Smooth muscle cell of trachea (primary cell): ENCODE measurements at places on chromosomes 6 and 20. TPM values are rescaled to one million over a fixed set of nuclear protein-coding genes. Genes with fewer than 3 reads are reported as not detected.

The TNF gene
- total RNA-seq, result not detected in 2 replicates

The PRDM1 gene
- 2.8 and 5.2 TPM in 2 replicates for total RNA-seq

The NR2E1 gene
- total RNA-seq, result not detected in 2 replicates

The LY6G6D gene
- not detected in 2 replicates for total RNA-seq

The GJA10 gene
- total RNA-seq, result not detected in 2 replicates

The SAMD5 gene
- total RNA-seq, result 0.99 and 2.6 TPM in 2 replicates

The OR2H2 gene
- not detected in 2 replicates for total RNA-seq

The OR12D3 gene
- not detected in 2 replicates for total RNA-seq

The ERVFRD-1 gene
- total RNA-seq, result not detected in 2 replicates

The RTF2 gene
- total RNA-seq, result 109 and 119 TPM in 2 replicates

The ELMO2 gene
- 41.3 and 46.8 TPM in 2 replicates for total RNA-seq

The MTRF1L gene
- 13.7 and 24.1 TPM in 2 replicates for total RNA-seq

The FAM209B gene
- total RNA-seq, result not detected in 2 replicates

The SCRT2 gene
- total RNA-seq, result not detected in 2 replicates

The SAMD10 gene
- 0.58 and 0.99 TPM in 2 replicates for total RNA-seq

The ZCCHC3 gene
- total RNA-seq, result 10.3 and 13.2 TPM in 2 replicates

The FILIP1 gene
- total RNA-seq, result 0.29 and 0.83 TPM in 2 replicates

The PPIL6 gene
- total RNA-seq, result 2.2 and 3.8 TPM in 2 replicates

The C20orf141 gene
- 0.50 TPM in 1 of 2 replicates, not detected in the other for total RNA-seq

The CAP2 gene
- 3.5 and 3.6 TPM in 2 replicates for total RNA-seq

The OPRM1 gene
- under 0.01 TPM in 1 of 2 replicates, not detected in the other for total RNA-seq

The IPCEF1 gene
- total RNA-seq, result under 0.01 and 0.58 TPM in 2 replicates

The ETV7 gene
- 0.29 and 0.99 TPM in 2 replicates for total RNA-seq

The ANGPT4 gene
- total RNA-seq, result not detected in 2 replicates

The RAET1G gene
- total RNA-seq, result 5.7 and 5.8 TPM in 2 replicates

The MTO1 gene
- 34.6 and 36.4 TPM in 2 replicates for total RNA-seq

The EPHA7 gene
- total RNA-seq, result 0.29 TPM in 1 of 2 replicates, not detected in the other

The HCRTR2 gene
- total RNA-seq, result not detected in 2 replicates

The SLC22A2 gene
- total RNA-seq, result not detected in 2 replicates

The CNR1 gene
- not detected in 2 replicates for total RNA-seq

The CYP24A1 gene
- not detected in 2 replicates for total RNA-seq

The ISM1 gene
- under 0.01 TPM in 1 of 2 replicates, not detected in the other for total RNA-seq

The TNFRSF6B gene
- total RNA-seq, result 24.3 and 66.5 TPM in 2 replicates

The NKAIN4 gene
- total RNA-seq, result not detected in 2 replicates

The GNAS-AS1 gene
- 1.2 and 1.3 TPM in 2 replicates for total RNA-seq

The CLPSL1 gene
- total RNA-seq, result not detected in 2 replicates

The PTCRA gene
- not detected in 2 replicates for total RNA-seq

The IL17F gene
- not detected in 2 replicates for total RNA-seq

The NKAPL gene
- total RNA-seq, result 0.73 and 2.2 TPM in 2 replicates
